ENCODE measurements at places on chromosomes 3 and 15. TPM values are rescaled to one million over a fixed set of nuclear protein-coding genes. Genes with fewer than 3 reads are reported as not detected.

Gene HRG
- total RNA-seq, result not detected

Gene AQR
- total RNA-seq, result 44.9 TPM

DNA sequence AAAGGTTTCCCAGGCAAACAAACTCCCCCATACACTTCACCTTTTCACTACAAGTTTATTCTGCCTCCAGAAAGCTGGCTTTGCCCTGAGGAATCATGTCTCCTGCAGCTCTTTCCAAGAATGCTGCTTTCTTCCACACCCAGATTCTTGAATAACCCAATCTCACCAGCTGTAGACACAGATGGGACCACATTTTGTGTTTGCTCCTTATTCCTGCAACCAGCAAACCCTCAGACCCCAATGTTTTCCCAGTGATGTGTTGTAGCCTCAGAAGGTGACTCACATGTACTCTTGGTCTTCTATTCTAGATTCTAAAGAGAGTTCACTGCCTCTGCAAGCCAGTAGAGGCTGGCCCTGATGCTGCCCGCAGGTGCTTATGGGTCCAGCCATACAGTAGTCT, 23.6 kb upstream of the TRIM59 start:
- DNase-seq, result no peak

DNA sequence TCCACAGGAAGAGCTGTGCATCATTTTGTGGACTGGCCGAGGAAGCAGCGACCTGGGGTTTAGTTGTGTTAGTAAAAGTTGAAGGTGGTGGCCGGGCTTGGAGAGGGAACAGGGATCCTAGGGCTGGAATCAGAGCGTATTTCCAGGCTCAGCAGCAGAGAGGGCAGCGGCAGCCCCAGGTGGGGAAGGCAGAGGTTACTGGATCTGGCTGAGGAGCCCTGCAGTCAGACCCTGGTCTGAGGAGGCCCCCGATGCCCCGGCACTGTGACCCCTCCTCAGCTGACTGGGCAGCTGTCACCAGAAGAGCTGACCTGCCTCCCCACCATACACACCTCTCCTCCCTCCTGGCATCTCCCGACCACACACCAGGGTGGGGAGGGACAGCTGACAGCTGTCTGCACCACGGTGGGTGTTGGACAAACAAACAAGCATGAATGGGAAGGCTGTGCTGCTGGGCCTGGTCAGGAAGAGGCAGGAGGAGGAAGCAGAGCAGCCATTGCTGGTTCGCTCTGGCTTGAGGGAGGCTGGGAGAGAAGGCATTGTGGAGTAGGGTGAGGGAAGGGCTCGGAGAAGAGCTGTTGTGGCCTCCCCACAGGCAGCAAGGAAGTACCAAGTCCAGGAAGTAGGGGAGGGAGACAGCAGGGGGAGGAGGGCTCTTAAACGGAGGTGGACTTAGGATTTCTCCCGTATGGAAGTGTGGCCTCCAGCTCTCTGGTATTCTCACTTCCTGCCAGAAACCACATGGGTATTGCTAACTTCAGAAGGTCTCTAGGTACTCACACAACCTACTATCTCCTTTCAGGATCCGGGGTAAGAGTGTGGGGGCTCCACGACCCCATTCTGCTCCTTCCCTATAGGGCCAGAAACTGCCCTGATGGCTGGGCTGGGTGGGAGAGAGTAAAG, 49.5 kb upstream of the HACD2 start:
- no peak for DNase-seq

DNA sequence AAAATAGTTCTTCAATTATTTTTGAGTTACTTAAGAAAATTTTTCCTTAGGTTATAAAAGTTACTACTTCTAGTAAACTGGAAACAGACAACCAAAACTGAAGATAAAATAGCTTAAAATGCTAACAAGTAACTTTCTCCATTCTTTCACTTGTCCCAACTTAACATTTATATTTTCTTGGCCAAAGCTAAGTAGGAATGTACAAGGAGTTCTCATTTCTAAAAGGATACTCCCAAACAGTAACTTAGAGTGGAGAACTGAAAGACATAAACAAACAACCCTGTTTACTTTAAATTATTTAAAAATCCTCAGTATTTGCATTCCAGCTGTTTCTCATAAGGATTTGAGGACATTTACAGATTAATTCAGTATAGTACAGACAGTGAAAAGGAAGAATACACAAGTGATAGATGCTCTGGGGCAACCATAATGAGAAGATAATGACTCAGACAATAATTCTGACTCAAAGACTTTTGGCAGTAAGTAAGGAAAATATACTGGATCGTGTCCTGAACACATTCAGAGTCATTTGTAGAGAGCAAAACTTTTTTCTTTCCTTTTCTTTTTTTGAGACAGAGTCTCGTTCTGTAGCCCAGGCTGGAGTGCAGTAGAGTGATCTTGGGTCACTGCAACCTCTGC, 29.2 kb upstream of the ANXA2 start:
- no peak for DNase-seq

DNA sequence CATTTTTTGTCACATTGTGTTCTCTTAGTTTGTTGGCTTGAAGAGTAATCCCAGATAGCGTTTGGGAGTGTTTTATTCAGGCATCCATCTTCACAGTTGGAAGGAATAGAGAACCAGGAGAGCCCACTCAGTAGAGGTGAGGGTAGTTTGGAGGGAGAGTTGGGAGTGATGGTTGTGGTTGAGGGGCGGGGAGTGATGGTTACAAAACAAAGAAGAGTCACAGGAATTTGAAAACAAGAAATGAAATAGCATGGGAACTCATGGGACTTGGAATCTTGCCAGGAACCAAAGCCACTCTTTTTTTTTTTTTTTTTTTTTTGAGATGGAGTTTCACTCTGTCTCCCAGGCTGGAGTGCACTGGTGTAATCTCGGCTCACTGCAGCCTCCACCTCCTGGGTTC, 36.3 kb downstream of the DUT start:
- no peak for DNase-seq
